ENCODE measurements at places on chromosomes 2 and 18.

GRCh38 chr2:238247002-238247822 is 7.4 kb upstream of the HES6 start:
- DNase-seq: no peak

DNA sequence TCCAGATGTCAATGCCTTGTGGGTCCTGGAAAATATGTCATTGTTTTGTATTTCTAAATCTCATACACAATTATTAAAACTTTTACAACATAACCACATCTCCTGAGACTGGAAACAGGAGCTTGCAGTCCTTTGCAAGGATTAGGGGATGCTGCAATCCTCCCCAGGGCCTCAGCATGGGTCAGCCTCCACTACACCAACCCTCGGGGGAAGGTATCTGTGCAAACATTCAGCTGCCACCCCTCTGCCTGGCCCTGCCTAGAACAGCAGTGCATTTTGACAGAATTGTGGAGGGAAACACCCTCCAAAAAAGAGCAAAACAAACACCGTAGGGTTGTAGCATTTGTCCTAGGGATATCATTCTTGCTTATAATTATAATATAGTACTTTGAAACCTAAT is 4.2 kb upstream of the UPP2 start:
- DNase-seq: no peak

DNA sequence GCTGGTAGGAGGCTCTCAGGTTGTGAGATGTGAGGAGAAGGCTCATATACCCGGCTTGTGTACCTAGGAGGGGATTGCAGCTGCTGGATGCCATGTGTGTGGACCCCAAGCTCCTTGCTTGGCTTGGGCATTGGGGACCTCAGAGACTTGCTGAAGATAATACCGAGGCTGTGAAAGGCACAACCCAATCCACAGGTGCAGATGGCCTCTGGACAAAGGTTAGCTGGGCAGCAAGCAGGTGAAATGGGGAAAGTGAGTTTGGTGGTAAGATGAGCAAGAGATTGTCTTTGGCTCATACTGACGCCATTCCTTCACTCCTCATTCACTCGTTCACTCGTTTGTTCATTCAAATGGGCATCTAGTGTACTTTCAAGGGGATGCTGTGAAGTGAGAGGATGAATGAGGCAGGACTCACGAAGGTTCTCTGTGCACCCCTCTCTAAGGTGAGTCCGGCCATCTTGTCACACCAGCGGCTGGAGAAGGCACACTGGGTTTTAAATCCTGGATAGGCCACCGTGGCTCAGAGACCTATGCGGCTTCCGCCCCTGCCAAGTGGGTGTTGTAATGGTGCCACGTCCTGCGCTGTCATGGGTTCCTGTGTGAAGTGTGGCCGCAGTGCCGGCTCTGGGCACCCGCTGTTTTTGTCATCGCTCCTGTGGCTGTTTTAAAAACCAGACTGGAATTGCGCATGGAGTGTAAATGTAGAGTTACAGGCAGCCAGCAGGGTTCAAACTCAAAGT is 13.7 kb downstream of the FBLN7 start:
- peak; percentile 4 for DNase-seq

- no peak for DNase-seq
Observed at GRCh38 chr18:47342566-47342965, 91.1 kb upstream of the SKOR2 start.

DNA sequence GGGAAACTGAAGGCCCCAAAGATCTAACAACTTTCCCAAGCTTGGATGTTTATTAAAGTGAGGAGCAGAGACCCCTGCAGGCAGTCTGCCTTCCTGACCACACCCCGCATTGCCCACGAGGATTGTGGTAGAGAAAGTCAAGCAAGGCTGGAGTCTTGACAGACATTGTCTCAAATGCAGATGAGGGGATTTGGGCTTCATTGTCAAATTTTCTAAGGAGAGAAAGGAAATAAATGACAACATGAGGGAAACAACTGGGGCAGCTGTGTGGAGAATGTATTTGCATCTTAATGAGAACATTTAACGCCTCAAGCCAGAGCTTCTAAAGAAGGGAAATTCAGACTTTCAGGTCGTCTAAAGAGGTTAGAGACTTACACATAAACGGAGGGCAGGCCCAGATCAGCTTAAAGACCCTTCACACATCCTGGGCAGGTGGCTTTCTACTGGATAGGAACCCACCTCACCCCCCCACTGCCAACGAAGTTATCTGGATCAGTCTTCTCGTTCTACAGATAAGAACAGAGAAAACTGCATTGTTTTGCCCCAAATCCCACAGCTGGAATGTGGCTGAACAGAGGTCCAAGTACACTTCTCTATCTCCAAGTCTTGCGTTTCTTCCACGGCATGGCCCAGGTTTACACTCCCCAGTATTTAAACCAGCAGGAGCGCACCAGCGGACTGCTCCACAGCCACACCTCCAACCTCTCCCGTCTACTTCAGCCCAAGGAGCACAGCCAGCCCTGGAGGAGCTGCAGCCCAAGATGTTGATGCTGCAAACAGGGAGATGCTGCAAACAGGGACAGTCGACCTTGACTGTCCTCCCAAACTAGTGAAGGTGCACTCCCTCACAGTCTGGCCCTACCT is 16.2 kb upstream of the SCG2 start:
- no peak for DNase-seq

- DNase-seq: peak; percentile 73
Observed at GRCh38 chr18:79962835-79963657, 1.4 kb upstream of the HSBP1L1 start.

- no peak for DNase-seq
Observed at GRCh38 chr2:28868611-28869010, 1.5 kb downstream of the TRMT61B start.

DNA sequence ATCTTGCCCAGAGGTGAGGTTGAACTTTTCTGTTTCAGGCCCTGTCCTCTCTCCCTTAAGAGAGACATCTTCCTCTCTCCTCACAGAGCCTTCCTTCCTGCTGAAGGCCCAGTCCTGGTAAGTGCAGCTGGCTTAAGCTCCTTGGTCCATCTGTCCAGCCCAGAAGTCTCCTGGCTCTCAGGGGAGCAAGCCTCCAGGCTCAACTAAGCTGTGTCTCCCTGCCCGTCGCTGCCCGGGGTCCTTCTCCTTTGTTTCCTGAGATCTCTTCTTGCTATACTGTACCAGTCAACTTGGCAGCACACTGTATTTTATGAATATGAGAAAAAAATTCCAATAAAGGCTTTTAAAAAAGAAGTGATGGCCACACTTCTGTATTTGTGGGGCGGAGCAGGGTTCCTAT is 77.4 kb downstream of the KCNF1 start:
- no peak for DNase-seq

DNA sequence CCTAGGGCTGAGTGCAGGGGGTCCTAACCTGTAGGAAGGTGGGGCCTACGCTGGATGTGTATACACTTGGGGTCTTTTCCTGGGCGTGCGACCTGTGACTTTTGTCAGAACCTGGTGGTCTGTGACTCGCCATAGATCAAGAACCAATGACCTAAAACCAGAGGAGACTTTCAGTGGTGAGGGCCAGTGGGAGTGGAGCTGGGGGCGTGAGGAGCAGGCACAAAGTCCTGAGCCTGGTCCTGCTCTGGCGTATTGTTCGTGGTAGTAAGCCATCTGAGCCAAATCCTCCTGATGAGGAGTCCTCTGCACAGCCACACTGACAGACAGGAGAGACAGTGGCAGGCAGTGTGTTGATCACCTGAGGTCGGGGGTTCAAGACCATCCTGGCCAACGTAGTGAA is 8.9 kb downstream of the INPP4A start:
- no peak for DNase-seq

DNA sequence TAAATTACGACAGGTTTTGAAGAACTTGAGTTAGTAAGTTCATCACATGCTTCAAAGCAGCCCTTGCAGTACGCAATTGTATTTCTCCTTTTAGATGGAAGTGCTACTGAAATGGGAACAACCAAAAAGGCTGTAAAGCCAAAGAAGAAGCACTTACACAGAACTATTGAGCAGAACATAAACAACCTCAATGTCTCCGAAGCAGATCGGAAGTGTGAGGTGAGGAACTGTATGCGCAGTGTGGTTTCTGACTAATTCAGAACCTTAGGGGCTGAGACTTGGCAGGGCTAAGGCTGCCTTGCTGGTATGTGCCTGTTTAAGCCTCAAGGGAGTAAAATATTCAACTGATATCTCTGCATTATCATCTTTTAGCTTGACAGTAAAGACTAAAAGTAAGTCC is 8.4 kb downstream of the NCAPH start:
- DNase-seq: peak; percentile 77

- DNase-seq: no peak
Observed at GRCh38 chr2:48043746-48044145, 137.4 kb upstream of the FBXO11 start.

- DNase-seq: peak; percentile 20
Observed at GRCh38 chr2:232898592-232899543, 28.8 kb downstream of the SNORC start.

DNA sequence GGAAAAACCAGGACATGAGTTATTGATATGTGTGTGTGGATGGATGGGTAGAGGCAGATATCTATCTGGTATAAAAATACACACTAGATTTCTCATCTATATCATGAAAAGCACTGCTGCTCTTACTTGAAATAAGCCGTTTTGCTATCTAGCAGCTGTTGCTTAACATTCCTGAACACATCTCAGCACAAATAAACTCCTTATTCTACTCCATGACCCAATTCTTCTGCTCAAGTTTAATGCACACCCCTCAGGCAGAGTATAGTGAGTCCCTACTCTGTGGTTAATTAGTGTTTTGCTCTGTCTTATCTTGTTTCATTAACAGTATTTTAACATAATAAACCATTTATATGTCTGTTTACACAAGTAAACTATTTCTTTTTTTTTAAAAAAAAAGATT is 134.2 kb downstream of the CBLN2 start:
- DNase-seq: no peak

DNA sequence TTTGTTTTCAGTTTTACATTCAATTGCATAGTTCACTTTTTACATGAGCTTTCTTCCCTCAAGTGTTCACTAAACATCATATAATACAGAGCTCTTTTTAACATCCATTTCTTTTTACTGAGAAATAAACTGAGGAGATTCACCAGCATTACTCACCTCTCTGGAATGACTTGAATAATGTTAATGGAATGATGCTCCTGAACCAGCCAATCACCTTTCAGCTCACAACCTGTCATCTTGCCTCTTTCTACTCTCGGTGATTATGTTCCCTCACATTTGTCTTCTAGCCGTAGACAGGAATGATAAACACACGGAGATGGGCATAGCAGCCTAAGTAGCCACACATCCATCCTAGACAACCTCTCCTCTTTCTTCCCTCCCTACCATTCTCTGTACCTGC is 301.7 kb downstream of the PAX3 start:
- DNase-seq: no peak

DNA sequence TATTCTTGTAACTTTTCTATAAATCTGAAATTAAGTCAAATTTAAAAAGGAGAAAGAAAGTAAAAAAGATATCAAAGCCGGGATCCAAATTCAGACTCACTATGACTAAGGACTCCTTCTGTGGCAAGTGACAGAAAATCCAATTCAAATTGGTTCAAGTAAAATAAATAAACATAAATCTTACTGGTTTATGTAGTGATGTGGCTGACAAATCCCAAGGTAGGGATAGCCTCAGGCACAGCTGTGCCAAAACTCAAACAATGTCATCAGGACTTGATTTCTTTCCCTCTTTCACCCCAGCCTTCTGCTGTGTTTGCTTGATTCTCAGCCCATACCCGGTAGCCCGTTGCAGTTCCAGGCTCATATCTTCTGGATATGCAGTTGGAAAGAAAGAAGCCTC is 284.6 kb downstream of the SP3 start:
- no peak for DNase-seq

- no peak for DNase-seq
Observed at GRCh38 chr2:223475901-223476300, 126.3 kb downstream of the SCG2 start.

- no peak for DNase-seq
Observed at GRCh38 chr2:220512419-220512818, 885.0 kb downstream of the SLC4A3 start.

DNA sequence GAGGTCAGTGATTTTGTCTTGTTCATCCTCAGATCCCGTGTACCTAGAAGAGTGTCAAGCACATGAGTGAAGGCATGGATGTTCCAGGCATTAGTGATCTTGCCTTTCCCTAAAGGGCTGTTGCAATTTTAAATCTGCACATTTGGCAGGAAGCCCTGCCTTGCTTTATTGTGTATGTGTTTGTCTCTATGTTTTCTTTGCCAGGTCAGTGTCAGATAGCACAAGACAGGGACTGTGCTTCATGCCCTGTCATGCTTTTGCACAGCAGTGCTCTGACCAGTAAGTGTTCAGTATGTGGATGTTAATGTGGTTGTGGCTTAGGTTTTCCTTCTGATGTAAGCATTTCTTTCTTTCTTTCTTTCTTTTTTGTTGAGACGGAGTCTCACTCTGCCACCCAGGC is 131.5 kb downstream of the RGPD3 start:
- DNase-seq: no peak

DNA sequence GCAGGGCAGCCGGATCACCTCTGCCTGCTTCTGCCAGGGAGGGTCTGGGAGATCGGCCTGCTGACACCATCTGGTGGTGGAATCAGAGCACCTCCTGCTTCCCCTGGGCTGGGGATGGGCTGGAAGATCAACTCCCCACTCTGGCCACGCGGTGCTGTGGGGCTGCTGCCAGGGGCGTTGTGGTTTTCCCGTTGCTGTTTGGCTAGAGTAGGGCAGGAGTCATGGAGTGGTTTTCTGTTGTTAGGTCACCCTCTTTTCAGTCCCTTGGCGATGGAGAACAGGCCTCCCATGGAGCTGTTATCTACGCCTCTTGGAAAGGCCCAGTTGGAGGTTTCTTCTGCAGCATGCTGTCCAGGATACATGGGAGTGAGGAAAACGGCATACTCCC is 15.2 kb downstream of the BCL2L11 start:
- no peak for DNase-seq

DNA sequence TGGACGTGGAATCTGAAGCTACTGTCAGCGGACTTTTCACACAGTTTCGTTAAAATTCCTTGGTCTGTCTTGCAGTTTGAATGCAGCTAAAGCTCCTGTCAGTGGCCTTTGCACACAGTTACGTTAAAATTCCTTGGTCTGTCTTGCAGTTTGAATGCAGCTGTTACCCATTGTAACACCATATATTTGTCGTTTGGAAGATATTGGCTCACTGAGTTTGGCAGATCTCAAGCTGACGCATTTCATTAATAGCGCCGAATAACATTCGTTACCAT is 1.0 kb downstream of the LIMS1 start:
- DNase-seq: no peak

- no peak for DNase-seq
Observed at GRCh38 chr2:41965909-41966295, 81.9 kb upstream of the PKDCC start.

DNA sequence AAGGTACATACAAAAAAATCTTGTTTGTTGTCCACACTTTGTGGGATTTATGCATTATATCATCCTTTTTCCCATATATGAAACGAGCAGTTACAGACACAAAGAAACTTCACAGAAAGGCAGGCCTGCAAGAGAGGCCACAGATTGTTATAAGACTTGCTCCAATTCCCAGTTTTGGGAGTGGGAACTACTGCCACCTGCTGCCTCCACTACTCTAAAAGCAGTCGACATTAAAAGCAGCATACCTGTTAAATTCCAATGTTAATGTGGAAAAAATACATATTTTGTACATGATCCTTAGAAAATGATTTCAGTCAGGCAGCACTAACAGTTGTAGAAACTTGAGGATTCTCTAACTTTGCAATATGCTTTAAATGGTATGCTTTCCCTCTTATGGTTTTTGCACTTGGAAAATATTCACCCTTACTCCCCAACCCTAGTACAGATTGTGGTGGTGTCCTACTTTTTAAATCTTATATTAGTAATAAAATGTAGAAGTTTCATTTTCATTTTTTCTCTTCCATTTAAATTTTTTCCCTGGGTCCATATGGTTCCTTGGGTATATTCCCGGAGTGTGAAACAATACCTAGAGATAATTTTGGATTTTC is 37.9 kb downstream of the SLC38A11 start:
- no peak for DNase-seq

All from activated CD4-positive, alpha-beta memory T cell treated with anti-CD3 and anti-CD28 coated beads for 36 hours (primary cell).